ENCODE measurements at places on chromosomes 4 and X.
A peak's percentile ranks its signal among the peaks of the same experiment; 100 is the strongest.

- DNase-seq: no peak
Observed at GRCh38 chr4:137922721-137923120, 319.4 kb downstream of the SLC7A11 start.

DNA sequence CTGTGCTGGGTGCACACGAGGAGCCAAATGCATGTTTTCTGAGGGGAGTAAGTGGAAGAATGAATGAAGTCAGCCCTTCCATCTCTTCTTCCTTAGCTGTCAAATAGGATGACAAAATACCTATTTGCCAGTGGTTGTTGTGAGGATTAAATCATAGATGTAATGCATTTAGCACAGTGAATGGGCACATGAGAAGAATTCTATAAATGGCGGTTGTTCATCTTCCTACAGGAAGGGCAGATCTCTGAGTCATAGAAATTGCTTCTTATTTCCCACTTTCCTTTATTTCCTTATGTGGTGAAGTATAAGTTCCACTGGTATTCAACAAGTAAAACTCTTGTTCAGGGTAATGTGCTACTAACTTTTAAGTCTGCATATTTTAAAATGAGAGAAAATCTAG is 83.1 kb downstream of the SORBS2 start:
- DNase-seq: no peak

DNA sequence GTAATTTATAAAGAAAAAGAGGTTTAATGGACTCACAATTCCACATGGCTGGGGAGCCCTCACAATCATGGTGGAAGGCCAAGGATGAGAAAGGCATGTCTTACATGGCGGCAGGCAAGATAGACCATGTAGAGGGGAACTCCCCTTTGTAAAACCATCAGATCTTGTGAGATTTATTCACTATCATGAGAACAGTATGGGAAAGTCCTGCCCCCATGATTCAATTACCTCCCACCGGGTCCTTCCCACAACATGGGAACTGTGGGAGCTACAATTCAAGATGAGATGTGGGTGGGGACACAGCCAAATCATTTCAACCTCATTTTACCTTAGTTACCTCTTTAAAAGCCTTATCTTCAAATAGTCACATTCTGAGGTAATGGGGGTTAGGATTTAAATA is 30.9 kb upstream of the ELOVL6 start:
- no peak for DNase-seq

DNA sequence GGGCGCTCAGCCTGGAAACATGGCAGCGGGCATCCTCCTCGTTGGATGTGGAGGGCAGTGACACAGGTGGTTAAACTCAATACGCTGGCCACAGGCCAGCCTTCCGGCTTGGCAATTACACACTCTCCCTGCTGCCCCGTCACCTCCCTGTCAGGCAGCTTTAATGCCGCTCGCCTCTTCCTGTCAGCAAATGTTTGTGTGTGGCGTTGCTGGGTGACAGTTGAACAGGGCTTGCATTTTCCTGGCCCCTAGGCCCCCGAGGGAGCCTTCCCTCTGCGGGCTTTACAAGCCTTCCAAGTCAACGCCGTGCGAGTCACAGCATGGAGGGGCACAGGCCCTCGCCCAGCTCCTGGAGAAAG is 620.0 kb downstream of the BCOR start:
- no peak for DNase-seq

DNA sequence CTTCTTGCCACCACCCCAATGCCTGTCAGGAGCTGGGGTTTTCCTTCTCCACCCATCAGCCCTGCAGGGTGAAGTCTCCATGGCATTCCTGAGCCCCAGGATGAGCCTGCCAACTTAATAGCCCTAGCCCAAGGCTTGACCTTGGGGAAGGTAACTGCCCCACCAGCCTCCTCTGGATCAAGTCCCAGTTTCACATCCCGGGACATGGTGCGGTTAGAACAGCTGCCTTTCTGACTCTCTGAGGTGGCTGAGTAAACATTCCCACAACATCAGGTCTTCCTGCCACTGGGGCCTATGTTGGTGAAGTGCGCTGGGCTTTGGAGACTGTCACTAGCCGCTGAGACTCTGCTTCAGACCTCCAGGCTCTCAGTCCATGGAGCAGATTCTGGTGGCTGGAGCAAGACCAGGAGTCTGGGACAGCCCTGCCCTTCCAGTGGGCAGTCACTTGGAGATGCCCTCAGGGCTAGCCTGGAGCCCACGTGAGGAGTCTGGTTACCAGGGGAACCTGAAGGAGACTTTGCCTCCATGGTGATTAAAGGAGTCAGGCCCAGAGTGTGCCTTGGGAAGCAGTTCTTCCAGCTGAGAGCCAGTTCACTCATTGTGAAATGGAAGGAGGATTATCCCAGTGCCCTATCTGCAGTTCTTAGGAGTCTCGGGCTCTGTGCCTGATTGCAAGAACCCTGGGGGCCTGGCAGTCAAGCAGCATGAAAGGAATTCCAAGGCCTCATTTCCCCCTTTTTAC is 56.8 kb downstream of the SMIM20 start:
- DNase-seq: no peak

DNA sequence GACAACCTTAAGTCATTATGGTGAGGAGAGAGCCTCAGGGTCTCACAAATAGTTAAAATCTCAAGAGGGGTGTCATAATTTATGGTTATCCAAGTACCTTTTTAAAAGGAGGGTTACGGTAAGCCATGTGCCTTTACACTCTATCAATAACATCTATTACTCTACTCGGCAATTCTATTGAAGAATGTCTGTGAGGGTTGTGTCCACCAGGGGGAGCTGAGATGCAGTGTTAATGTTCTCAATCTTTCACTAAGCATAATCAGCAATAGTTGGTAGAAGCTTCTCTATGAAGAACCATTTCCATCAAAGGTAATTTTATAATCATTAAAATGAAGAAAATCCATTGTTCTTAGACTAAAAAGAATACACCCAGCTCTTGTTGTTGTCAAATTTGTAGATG is 457.4 kb downstream of the CENPC start:
- DNase-seq: peak; percentile 2

DNA sequence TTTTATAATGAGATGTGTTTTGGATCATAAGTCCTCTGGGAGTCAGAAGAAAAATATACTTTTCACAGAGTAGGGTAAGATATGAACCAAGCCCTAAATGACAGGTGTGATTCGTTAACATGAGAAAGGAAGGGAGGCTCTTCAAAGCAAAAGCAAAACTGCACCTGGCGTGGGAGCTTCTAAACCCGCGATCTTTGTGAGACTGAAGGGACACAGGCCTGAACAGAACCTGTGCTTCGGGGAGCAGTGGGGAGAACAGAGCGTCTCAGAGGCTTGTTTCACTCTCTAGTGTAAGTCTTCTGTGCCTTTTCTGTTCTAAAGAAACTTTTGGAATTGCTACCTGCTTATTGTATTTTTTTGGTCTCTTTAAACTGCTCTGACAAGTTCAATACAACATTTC is 30.2 kb upstream of the CYP4V2 start:
- no peak for DNase-seq

DNA sequence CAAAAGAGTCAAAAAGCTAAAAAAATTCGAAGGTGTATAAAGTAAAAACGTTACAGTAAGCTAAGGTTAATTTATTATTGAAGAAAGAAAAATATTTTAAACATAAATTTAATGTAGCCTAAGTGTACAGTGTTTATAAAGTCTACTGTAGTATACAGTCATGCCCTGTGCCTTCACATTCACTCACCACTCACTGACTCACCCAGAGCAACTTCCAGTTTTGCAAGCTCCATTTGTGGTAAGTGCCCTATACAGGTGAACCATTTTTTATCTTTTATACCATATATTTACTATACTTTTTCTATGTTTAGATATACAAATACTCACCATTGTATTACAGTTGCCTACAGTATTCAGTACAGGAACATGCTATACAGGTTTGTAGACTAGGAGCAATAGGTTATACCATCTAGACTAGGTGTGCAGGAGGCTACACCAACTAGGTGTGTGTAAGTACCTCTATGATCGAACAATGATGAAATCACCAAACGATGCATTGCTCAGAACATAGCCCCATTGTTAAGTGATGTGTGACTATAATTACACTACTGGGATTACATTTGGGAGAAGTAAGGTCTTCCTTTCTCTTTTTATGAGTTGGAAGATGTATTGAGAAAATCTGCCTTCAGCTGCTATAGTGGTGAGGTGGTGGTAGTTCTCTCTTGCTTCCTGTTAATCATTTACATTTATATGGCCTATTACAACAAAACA is 27.2 kb downstream of the TMSB4X start:
- DNase-seq: no peak

- DNase-seq: no peak
Observed at GRCh38 chr4:54006755-54007154, 57.6 kb downstream of the CHIC2 start.

- no peak for DNase-seq
Observed at GRCh38 chr4:73811841-73812240, 24.6 kb upstream of the CXCL6 start.
